Activated CD4-positive, alpha-beta memory T cell treated with anti-CD3 and anti-CD28 coated beads for 36 hours (primary cell): ENCODE measurements at places on chromosomes 7 and 10.

GRCh38 chr7:86942081-86942480 is 117.4 kb downstream of the ELAPOR2 start:
- DNase-seq: no peak

DNA sequence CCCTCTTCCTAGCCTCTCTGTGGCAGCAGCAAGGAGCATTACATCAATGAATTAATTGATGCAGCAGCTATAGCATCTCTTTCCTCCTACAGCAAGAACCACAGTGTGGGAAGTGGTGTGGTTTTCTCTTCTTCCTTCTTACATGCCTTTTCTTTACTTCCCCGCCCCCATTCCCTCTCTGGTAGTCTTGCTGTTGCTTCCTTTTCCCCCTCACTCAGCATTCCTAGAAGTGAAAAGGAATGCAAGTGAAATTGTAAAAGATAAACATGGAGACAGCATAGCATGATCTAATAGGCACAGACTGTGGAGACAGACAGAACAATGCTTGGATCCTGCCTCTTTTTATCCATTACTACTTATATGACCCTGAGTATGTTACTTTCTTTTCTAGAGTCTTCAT is 370.5 kb upstream of the BMPER start:
- DNase-seq: no peak

- DNase-seq: no peak
These were observed 180.9 kb downstream of the ANK3 start for GRCh38 chr10:60208676-60209269.

DNA sequence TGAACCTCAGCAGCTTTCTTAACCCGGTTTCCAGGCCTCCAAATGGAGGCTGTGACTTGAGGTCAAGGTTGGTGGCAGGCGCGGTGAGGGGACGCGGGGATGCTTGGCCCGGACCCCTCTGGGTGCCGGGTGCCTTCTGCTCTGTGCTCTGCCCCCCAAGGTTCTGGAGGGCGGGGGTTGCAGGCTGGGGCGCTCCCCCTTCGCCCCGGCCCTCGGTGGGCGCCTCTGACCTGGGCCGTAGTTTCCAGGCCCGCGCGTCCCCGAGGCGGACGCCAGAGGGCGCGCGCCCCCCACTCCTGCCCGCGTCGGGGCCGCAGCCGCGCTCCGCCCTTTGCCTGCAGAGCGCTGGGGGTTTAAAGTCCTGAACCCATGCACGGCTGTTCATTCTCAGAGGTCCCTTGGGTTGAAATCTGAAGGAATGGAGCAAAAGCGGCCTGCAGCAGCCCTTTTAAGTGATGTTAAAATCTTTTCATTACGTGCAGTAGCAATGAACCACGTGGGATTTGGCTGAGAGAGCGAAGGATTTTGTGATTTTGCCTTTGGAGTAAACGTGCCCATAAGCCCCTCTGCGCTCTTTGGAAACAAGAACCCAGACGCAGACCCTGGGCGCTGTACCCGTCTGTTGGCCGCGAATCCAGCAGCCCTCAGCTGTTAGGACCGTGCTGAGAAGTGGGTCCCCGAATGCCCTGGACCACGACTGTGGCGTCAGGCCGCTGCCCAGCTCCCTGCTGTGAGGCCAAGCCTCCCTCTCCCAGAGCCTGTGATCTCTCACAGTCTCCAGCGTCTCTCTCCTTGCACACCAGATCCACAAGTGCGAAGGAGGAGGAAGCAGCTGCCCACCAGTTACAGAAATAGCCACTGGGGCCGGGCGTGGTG is 135.0 kb downstream of the ACTR3B start:
- DNase-seq: peak; percentile 24

DNA sequence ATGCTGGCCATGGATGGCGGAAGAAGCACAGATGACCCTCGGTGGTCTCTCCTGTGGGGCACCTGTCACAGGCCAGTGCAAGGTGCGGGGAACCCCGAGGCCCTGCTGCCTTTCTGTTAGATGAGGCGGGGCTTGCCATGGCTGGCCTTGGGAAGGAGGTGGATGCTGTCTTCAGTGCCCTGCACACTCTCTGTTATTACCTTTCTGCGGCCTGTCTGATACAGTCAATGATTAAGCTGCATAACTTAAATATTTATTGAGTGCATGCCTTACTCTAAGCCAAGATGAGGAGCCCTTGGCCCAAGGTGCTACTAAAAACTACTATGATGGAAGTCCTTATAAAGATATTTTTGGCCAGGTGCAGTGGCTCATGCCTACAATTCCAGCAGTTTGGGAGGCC is 36.7 kb upstream of the MNX1 start:
- DNase-seq: no peak
